ENCODE measurements at places on chromosomes 2 and 18.

GRCh38 chr2:174703430-174703829 is 60.8 kb downstream of the CHRNA1 start:
- DNase-seq, result no peak

- no peak for DNase-seq
Observed at GRCh38 chr18:8133888-8134287, 475.3 kb upstream of the RAB12 start.

- no peak for DNase-seq
Observed at GRCh38 chr2:234293973-234294372, 202.9 kb downstream of the ARL4C start.

DNA sequence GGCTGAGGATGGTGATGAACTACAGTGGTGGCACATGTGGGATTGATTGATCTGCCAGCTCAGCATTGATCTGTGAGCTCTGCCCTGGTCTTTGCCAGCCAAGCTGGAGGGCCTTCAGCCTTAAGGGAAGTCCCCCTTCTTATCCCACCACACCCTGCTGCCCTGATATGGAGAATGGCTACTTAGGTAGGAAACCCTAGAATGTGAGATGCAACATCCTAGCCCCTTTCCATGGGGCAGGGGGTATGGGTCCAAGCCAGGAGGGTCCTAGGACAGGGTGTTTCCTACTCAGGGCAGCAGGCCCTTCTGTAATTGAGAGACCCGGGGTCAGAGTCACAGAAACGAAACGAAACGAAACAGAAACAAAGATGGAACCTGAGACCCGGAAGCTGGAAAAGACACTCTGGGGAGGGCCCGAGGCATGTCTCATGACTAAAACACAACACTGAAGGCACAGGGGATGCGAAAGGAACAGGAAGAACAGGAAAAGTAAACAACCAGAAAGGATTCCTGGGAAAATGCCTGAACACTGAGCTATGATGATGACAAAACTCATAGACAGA is 16.9 kb upstream of the SULT1C2 start:
- DNase-seq, result peak; percentile 56

GRCh38 chr18:9519399-9519798 is 44.1 kb downstream of the RALBP1 start:
- no peak for DNase-seq

DNA sequence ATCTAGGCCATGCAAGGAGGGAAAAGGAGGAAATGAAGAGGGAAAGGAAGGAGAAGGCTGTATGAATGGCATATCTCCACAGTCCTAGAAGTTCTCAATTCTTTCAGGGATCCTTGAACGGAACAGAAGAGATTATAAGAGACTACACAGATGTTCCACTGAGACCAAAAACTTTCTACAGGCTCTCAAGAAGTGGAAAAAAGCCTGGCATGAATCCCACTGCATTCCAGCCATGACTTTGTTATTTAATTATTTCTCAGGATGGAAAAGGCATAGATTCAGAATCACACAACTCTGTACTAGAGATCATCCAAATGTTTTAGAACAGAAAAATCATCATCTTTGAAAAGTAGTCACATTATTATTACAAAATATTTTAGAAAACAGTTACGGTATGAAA is 131.7 kb upstream of the CDH20 start:
- DNase-seq, result no peak

GRCh38 chr18:21183670-21184069 is 58.4 kb upstream of the GREB1L start:
- no peak for DNase-seq

DNA sequence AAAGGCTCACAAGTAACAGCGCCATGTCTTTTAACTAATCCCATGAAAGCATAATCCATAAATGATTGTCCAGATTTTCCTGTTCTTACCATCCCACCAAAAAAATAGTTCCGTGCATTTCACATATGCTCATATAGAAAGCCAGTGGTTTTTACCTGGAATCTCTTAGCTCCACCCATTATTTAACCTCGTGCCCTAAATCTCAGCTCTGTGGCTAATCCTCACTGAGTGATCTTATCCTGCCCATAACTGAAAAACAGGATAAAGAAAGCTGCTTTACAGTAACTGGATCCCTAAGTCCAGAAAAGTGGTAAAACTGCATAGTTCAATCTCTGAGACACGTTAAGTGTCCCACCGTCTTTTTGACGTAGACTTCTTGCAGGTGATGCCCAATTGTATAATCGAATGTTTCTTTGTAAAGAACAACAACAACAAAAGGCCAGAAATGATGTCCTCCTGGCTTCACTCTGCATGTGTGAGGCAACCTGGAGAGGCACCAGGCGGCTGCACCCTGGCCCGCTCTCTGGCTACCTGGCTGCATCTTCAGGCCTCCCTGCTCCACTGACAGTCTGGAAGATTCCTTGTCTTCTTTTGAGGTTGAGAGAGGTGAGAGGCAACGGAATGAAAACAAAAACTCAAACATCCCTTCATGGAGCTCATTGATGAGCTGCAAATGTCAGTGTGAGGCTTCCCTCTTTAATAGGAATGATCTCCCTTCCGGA is 38.6 kb downstream of the FEZ2 start:
- no peak for DNase-seq

DNA sequence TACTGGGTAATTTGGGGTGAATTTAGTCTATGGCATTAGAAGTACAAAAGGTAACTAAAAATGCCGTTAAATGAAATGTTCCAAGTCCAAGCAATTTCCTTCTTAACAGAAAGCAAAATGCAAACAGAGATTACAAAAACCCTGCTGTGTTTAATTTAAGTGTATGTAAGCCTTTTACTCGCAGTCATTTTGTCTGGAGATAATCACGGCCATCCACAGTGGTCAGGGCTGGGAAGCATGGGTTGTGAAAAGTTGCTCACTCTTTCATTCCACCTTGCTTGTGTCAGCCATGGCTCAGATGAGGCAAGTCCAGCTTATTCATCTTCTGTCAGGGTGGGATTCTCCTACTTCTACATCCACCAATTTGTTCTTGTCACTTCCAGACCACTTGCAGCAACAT is 983.6 kb upstream of the ZEB2 start:
- DNase-seq, result no peak

GRCh38 chr2:88656690-88657089 is 29.4 kb upstream of the EIF2AK3 start:
- no peak for DNase-seq

- no peak for DNase-seq
Observed at GRCh38 chr2:235325151-235325550, 168.7 kb upstream of the AGAP1 start.

DNA sequence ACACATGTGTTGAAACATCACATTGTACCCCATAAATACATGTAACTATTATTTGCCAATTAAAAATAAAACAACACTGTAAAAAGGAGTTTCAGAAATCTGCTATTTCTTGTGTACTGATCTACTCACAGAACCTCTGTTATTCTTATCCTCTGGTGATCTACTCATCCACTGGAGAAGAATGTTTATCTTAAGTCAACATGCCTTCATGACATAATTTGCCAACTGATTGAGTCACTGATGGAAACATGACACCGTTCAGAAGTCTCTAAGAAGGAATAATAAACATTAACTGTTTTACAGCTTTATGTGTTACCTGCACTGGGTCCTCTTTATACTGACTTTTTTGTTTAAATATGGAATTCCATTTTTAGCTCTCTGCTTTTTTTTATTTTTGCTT is 555.2 kb downstream of the DCDC2C start:
- DNase-seq, result peak; percentile 48

GRCh38 chr2:161118722-161119121 is 41.5 kb upstream of the TANK start:
- DNase-seq, result no peak

DNA sequence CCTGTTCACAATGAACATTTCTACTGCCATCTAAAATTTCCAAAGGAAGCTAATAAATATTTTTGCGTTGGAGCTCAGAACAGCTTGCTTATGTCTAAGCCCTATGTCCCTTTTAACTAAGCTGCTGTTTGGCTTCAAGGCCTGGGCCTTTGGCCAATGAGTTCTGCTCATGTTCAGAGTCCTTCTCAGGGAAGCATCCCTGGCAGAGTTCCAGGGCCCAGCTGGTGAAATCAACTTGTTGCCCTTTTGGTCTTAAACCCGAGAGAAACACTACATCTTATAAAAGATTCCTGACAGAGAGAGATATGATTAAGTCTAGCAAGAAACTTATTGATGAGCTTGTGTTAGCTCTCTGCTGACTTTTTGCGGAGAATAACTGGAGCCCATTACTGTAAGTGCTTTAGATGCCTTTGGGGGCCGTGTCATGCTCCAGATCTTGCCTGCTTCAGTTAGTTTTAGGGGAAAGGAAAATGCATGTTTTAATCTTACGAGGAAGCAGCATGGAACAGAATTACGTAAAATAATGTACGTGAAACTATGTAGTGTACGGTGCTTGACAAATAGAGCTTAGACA is 102.5 kb upstream of the NOSTRIN start:
- DNase-seq, result no peak

- DNase-seq, result no peak
Observed at GRCh38 chr2:46284796-46285195, 12.4 kb upstream of the EPAS1 start.

- no peak for DNase-seq
Observed at GRCh38 chr2:39537150-39537549, 100.1 kb upstream of the MAP4K3 start.

- DNase-seq, result no peak
Observed at GRCh38 chr2:127422559-127423477, 4.6 kb downstream of the PROC start.

- DNase-seq, result no peak
Observed at GRCh38 chr2:15571729-15572128, 10.6 kb upstream of the NBAS start.

DNA sequence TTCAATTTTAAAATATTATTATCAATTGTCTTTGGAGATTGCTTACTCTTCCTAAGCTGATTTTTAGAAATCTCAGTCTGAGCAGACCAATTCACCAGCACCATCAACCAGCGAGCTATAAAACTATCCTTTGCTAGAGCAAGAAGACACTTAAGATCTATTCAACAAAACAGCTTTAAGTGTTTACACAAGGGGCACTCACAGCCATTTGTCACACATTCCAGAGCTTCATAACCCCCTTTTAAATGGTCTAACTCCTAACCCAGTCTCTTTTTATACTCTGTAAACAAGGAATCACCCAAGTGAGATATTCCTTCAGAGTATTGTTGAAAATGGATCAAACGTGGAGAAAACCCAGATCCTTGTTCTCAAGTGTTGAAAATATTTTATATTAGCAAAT is 1294.1 kb upstream of the CHAC2 start:
- DNase-seq, result no peak

GRCh38 chr18:78390348-78390951 is 589.2 kb upstream of the SALL3 start:
- no peak for DNase-seq

DNA sequence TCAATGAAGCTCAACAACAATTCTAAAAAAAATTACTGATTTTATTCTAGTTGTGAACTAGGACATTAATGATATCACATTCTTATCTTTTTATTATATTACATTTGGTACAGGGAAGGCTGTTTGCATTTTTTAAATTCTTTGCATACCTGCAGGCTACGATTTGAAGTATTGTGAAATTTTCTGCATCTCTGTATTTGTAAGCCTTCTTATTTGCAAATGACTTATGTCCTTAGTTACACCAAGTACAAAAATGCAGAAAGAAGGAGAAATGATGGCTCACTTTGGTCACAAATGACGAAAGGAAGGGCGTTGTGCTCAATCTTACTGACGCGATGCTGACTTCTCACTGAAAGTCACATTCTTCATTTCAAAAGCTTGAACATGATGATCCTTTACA is 227.5 kb upstream of the SOX11 start:
- no peak for DNase-seq

GRCh38 chr18:68548904-68549870 is 165.7 kb downstream of the TMX3 start:
- peak; percentile 49 for DNase-seq

DNA sequence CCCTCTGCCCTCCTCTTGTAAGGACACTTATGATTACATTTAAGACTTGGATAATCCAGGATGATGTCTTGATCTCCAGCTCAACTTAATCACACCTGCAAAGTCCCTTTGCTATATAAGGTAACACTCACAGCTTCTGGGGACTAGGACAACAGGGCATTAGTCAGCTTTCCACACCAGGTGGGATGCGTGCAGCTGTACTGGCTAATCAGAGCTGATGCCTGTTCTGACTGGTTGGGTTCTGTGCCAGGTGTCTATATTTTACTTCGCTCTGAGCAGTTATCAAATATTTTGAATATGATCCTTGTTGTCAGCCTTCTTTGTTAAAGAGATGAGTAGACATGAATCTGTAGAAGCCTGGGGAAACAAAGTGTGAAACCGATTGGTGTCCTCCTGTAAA is 115.5 kb upstream of the ATP8B1 start:
- no peak for DNase-seq

GRCh38 chr18:28714498-28714897 is 537.6 kb upstream of the CDH2 start:
- DNase-seq, result no peak

- DNase-seq, result no peak
Observed at GRCh38 chr18:41655074-41655473, 300.0 kb upstream of the PIK3C3 start.

GRCh38 chr2:36356990-36357846 is 1.6 kb downstream of the CRIM1 start:
- DNase-seq, result no peak

DNA sequence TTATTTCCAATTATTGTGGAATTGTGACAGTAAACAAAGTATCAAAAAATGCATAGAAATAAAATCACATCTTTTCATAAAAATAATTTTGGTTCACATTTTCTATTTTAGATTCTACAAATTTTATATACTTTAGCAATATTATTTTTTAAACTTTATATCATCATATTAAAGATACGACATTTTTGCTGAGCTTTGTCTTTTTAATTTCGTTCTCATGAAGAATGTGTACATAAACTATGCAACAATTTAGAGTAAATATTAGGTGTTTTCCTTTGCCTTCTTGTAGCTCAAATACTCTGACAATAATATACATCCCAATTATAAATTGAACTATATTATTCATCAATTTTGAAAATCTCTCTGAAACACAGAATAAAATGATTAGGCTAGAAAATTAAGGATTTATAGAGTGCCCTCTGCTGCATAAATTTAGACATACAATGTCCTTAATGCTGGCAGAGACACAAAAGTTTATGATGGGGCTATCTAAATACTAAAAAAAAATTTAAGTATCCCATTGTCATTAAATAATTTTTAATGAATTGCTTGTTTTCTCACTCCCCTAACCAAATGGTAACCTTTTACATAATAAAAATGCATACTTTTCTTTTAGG is 45.7 kb downstream of the CCDC102B start:
- DNase-seq, result no peak

DNA sequence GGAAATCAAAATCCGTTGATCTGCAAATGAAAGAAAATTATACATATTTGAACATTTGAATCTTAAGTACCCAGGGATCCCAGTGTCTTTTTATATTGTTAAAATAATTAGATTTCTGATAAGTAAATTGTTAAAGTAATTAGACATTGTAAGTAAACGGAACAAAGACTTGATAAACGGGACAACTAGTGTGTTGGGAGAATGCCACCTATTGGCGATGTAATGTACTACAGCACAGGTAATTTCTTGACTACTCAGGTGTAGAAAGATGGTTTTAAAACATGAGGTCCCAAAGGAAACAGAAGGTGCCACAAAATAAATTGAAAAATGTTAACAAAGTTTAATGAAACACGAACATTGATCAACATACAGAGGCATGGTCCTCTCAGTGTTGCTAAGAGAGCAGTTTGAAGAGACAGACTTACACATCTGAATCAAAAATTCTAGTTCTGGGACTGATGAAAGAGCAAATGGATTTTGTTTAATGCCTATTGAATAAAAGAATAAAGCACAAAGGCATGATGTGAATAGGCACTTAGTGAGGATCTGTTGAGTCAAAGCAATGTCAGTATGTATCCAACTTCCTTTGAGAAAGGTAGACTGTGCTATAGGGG is 103.4 kb upstream of the RASGRP3 start:
- DNase-seq, result no peak

Data from non-pigmented ciliary epithelial cell (primary cell).